H7 (cell line): ENCODE measurements at places on chromosomes 12 and 14. TPM values are rescaled to one million over a fixed set of nuclear protein-coding genes. Genes with fewer than 3 reads are reported as not detected.

GRCh38 chr12:54870048-54870447 lies 15.7 kb downstream of the MUCL1 start:
- DNase-seq: no peak

DNA sequence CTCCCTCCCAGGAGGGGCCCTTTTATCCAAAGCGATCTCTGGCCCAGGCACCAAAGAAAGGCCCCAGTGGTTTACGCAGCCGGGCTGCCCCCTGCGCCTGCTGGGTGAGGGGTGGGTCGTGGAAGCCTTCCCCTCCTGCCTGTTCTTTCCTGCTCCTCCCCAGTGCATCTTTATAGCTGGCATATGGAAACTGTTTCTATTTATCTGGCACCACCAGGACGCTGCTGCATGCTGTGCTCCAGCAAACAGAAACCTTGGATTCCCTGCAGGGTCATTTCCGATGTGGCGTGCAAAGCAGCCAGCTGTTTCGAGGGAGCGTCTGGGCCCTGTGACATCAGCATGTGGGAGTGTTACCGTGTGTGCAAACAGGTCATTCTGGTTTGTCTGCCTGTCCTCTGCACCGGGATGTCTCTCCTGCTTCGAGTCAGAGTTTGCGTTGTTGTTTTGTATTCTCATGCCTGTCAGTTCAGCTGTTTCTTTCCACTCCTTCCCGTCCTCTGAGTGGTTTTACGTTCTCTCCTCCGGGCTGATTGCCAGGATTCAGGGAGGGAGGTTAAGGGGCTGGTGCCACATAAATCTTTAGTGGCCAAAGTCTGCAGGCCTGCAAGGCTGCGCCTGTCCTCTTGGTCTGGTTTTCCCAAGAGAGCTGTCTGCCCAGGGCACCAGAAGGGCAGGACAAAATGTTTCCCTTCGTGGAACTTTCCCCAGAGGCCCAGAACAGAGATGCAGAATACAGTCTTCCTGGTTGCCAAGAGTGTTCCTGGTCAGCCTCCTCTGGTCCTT lies 24.6 kb downstream of the TPCN1 start:
- DNase-seq: peak; percentile 86

Gene VCPKMT
- total RNA-seq: 8.2 and 8.4 TPM in 2 replicates

DNA sequence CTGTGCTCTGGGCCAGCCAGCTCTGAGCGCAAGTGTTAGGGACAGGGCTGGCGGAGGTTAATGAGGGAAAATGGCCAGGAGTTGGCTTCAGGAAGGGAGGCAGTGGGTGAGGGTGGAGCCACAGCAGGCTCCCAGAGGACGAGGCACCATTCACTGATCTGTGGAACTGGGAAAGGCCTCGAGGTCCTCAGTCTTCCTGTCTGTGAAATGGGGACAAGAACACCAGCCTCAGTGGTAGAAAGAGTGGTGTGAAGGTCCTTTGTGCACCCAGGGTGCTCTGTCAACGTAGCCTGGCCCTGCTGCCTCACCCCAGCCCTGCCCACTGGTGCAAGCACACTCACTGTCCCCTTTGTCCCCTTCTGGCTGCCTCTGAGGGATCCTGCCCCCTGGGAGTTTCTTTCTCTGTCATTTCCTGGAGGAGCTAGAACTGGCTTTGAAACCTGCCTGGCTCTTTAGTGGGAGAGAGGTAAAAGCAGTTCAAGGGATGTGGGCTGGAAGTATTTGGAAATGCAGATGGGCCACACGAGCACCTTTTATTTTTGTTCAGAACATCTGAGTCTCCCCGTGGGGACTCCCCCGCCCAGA lies 25.0 kb downstream of the SYNDIG1L start:
- DNase-seq: no peak
